ENCODE measurements at places on chromosomes 1 and 21.
A peak's percentile ranks its signal among the peaks of the same experiment; 100 is the strongest.

DNA sequence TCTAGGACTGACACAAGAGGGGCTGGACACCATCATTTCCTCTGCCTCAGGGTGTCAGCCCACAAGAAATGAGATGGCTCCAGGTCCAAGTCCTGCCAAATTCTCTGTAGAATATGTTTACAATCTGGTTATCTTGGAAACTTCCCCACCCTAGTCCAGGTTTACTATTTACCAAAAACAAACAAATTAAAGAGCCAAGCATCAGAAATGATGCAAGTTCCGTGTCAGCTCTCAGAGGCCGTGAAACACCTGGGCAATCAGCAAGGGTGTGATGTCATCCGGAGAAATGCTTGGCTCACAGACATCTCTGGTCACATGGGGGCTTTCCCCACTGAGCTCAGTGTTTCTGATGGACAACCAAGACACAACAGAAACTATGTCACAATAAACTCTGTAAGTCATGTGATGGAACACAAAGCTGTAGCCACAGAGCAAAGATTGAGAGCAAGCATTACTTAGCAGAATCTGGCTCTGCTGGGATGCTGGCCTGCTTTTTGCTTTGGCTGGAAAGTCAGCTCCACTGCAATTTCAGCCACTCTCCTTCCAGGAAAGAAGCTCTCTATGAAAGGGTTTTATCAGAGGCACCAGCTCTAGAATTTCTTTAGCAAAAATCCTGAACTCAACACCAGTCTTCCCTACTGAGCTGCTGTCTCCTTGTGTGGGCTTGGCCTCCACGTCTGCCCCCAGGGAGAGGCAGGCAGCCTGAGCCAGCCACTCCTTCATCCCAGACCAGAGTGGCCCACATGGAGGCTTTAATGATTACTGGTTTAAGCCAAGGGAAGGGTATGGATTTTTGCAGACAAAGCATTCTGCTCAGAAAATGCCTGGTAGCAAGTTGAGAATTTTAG lies 55.9 kb downstream of the NENF start:
- DNase-seq = no peak

GRCh38 chr1:217867446-217867995 lies 236.4 kb downstream of the SPATA17 start:
- no peak for DNase-seq

- no peak for DNase-seq
These were observed 12.2 kb upstream of the TNR start for GRCh38 chr1:175755516-175756070.

DNA sequence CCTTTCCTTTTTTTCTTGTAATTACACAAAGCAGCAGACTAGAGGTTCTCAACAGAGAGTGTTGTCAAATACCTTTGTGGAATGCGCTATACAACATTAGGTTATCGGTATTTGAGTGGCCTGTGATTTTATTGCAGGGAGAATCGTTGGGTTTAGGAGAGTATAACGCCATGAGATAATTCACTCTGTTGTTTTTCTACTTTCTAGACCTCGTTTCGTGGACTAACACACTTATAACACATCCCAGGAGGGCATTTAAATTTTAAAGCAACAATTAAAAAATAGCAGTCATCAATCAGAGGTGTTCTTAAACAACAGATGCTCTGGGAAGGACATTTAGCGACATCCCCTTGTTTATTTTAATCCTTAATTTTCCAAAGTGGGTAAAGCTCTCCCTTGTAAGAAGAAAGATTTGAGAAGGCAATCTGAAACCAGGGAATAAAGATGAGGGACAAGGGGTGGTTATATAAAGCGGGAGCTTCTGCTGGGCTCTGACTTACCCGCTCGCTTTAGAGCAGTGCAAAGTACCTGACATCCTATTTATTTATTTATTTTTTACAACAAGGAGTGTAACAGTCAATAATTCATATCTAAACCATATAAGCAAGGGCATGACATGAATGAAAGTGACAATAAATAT lies 4.9 kb downstream of the PBX1 start:
- no peak for DNase-seq

DNA sequence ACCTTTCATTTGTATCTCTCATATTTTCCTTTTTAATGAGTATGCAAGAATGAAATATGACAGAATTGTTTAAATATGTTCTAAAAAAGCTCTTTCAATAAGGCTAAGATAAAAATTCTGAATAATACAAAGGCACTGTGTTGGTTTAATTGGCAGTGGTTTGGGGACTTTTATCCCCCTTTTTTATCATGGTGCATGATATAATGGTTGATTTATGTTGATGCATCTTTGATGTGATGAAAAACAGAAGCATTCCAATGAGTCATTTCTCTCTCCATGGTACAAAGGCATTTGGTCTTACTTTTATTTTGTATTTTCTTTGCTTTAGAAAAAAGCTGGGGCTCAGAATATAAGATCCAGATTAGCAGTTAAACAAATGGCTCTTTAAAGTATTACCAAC lies 127.2 kb upstream of the GREM2 start:
- DNase-seq = no peak

DNA sequence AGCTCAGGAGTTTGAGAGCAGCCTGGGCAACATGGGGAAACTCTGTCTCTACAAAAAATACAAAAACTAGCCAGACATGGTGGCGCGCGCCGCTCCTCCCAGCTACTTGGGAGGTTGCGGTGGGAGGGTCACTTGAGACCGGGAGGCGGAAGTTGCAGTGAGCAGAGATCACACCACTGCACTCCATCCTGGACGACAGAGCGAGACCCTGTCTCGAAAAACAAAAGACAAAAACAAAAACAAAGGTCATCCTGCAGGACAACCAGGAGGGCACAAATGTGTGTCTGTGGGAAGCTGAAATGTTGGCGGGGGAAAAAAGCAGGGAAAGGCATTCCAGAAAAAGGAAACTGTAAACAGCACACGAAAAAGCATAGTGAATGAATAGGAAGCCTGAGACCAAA lies 104.1 kb upstream of the HNRNPU start:
- DNase-seq = no peak

- no peak for DNase-seq
These were observed 8.0 kb downstream of the OSBPL9 start for GRCh38 chr1:51624855-51625254.

DNA sequence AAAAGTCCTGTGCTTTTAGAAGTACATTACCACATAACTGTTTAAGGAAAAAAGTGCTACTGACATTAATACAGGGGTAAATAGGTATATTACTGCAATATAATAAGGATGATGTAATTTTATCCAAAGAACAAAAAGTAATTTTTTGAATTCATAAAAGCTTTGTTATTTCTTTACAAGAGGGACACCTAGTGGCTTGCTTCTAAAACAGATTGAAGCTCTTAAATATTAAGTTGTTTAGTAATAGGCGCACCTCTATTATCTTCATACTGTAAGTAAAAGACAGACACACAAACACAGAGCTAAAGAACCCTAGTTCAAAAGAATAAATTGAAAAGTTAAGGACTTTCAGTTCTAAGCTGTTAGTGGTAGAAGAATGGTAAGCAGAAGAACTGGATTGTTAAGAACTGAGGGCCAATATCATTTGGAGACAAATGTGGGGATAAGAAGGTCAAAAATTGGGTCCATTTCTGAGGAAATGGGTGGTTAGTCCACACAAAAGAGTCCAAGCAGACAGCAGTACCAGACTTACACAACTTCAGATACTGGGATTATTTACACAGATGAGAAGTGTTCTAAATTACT lies 15.4 kb downstream of the ZNHIT6 start:
- peak; percentile 6 for DNase-seq

DNA sequence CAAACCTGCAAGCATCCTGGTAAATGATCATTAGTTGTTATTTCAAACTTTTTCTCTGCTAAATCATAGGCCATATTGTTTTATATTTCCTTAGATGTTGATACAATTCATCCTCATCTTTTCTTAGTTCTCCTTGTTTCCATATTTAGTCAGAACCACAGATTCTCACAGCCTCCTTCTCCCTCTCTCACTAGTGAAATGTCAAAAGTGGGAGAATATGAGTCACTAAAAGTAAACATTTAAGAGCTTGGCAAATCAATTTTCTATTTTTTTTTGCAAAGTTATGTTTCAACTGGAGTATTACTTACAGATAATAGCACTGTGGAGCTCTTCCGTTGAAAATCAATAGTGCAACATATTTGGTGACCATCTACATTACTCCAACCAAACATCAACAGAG lies 308.8 kb downstream of the COL11A1 start:
- no peak for DNase-seq

DNA sequence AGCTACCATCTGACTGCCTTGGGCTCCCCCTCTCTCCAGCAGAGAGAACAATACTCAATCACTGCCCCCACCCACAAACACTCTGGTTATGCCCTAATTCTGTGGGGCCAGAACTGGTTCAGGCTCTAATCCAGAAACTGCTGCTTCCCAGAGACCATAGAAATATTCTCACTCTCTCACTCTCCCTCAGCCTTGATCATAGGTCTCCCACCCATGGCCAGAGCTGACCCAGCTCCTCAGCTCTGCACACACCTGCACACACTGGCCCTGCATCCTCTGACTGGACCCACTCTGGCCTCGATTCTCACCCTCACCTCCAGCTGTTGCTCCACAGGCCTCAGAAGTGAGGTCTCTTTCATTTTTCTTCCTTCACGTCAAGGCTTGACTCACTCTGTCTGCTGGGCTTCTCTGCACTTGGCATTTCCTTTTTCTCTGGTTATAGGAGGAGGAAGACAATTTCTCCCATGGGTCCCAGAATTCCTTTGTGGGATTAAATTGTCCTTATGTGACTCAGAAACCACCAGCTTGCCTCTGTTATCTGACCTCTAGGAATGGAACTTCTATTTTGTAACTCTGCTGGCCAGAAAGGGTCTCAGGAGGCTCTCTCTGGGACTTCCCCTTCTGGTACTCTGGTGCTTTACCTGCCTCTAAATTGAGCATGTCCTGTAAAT lies 15.6 kb upstream of the ZMYM6 start:
- no peak for DNase-seq

- no peak for DNase-seq
These were observed at the start of gene HCRTR1 for GRCh38 chr1:31617218-31617915. TSS of gene HCRTR1 (plus strand) at chr1:31617689. CDS start at chr1:31619193, 1,504 bp downstream.

DNA sequence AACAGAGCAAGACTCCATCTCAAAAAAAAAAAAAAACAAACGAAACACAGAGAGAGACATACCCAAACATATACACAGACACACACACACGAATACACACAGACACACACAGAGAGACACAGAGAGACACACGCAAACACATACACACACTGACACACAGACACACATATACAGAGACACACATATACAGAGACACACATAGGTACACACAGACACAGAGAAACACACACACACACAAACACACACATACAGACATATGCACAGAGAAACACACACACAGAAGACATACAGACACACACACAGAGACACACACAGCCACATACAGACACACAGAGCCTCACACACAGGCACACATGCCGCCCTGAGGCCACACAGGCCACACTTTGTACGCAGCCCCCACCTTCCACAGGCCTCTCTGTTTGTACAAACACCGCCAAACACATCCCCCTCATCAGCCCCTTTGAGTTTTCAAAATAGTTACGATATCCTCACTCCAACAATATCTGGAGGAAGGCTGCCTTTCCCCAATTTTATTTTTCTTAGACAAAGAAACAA lies 57.5 kb upstream of the ABCG1 start:
- DNase-seq = no peak

DNA sequence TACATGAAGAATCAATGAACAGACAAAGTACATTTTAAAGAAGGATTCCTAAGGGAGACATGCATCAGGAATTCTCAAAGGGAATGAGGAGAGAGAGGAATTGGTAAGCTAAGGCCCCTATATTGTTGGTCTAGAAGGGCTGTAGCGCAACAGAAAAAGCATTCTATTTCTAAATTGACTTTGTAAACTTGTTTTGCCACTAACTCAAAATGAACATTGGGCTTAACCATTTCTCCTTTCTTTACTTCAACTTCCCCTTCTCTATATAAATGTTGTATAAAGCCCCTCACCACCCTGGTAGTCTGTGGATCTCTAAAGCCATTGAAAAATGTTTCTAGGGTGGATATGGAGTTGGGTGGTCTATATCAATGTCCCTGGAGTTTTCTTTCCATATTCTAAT lies 20.4 kb upstream of the OR6N2 start:
- no peak for DNase-seq

GRCh38 chr1:35660581-35661473 lies 19.5 kb upstream of the PSMB2 start:
- DNase-seq = no peak

GRCh38 chr1:77958391-77958790 lies 20.5 kb downstream of the FUBP1 start:
- DNase-seq = no peak

- no peak for DNase-seq
These were observed 302.6 kb upstream of the C1orf87 start for GRCh38 chr1:60376196-60376595.

GRCh38 chr1:205396967-205397616 lies 24.8 kb downstream of the LEMD1 start:
- peak; percentile 77 for DNase-seq
